NCI-H1930 (cell line): ENCODE measurements at places on chromosomes 12 and 14.

DNA sequence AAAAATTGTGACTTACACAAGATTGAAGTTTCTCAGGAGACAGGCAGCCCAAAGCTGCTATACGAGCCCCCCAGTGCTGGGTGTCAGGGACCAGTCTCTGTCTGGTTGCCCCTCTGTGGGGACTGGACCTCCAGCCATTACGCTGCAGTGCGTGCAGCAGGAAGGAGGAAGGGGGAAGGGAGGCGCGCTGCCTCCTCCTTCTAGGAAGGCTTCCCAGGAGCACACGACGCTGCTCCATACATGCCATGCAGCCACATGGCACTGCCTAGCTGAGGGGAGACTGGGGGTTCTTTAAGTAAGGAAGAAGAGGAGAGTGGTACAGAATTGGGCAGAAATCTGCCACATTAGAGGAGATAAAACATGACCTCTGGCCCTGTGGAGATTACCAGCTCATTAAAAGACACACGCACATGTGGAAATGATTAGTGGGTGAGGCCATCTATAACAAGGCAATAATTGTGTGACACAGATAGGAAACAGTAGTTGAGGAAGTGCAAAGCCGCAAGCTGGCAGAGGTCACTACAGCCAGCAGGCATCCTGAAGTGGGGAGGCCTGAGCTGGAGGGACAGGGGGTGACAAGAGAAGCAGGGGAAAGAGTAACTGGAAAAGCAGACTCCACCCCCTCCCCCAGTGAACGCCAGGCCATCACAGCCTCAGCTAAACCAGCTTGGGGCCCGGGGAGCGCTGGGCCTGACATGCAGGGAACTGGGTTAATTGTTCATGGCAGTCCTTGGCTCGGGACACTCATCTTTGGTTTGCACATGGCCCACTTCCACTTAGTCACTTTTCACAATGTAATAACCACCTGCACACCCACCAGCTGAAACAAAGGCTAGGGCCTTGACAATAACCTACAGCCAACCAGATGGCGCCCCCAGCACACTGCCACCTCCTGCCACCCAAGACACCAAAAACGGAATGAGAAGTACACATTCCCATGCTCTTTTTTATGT, 39.6 kb downstream of the CCDC88C start:
- DNase-seq: no peak

- no peak for DNase-seq
Measured at GRCh38 chr14:51165415-51165814, 70.5 kb upstream of the TRIM9 start.

DNA sequence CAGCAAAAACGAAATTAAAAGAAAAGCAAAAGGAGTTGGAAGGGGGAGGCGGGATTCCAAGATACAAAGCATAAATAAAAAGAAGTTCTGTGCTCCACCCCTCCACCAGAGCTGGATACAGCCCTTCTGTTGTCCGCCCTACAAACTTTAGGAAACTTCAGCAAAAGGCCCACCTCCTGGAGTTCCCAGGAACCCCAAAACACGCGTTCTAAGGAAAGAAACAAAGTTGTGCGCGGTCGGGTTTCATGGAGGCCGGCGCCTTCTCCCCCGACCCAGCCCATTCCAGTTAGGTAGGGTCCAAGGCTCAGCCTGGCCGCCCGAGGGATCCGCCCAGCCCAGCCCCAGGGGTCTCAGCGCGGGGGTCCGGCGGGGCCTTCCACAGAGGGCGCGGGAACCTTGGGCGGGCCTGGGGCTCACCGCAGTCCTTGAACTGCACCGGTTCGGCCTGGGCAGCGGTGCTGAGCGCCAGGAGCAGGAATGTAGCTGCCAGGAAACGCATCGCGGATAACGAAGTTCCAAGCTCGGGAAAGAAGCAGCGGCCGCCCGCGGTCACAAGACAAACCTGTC, at the start of gene NPC2:
NPC2 (minus strand) TSS at position 530 of the 567 bp plus-strand sequence; CDS start at position 499, 31 bp downstream.
- DNase-seq: no peak

- no peak for DNase-seq
Measured at GRCh38 chr12:89384050-89384758, 31.9 kb upstream of the DUSP6 start.

DNA sequence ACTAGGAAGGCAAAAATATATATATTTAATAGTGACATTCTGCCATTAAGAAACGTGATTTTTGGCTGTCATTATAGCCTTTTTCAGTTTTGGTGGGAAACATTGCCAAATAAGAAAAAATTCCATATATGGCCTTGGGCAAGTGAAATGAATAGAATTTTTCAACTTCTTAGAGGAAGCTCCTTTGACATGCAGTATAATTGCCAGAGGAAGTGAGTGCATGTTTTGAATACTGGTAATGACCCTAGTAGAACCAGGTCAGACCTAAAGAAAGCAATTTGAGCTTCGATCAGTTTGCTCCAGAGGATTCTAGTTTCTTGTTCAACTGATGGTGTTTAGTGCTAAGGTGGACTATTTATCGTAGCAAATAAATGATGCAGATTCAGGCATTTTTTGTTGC, 26.2 kb upstream of the TRIM9 start:
- no peak for DNase-seq

DNA sequence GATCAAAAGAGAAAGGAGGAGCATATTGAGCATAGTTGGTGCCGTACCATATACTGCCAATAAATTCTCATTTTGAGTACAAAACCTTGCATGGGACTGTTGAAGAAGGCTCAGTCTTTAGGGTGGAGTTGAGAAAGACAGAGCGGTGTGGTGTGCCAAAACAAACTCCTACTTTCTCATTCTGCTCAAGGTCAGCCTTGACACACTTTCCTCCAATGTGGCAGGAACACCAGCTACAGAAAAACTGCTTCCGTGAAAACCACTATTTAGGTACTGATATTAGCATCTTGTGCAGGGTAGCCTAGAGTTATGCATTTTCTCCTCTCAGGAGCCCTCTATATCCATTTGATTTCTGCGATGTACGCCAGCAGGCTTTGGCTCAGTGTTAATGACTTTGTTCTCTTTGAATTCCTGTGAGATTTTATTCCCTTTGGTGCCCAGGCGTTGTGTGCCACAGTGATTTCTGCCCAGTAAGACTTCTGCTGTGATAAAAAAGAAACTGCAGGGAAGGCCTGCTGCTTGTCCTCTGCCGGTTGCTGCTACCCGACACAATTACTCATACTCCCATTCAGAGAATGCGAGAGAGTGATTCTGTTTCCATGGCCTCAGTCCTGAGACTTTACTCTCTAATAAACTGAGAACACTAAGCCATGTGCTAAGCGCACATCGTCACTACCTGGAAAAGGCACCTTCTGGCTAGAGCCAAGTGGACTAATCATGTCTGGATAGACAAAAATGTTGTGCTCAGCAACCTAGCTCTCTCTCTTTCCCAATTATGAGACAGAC, 88.3 kb upstream of the MDM1 start:
- no peak for DNase-seq

DNA sequence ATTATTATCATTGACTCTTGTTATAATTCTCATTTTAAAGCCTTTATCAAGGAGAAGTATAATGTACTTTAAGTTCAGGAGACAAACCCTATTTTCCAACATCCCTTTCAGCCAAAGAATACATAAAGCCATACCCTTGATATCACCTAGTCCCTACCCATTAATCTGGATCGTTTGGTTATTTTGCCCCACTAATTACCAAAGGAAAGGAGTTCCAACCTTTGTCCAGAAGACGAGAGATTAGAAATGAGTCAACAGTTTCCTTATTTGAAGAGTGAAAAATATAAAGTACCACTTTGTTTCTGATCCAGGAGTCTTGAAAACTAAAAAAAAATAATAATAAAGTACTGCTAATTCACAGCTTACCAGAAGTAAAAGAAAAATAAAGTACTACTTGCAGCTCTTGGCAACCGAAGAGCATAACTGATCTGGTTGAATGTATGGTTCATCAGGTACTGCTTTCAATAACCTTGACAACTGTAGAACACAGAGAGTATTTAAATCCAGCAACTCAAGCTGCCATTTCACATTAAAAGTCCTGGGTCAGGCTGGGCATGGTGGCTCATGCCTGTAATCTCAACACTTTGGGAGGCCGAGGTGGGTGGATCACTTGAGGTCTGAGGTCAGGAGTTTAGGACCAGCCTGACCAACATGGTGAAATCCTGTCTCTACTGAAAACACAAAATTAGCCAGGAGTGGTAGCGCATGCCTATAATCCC, 33.7 kb downstream of the LIMA1 start:
- DNase-seq: no peak

- no peak for DNase-seq
Measured at GRCh38 chr14:33026850-33027430, 88.3 kb downstream of the NPAS3 start.

DNA sequence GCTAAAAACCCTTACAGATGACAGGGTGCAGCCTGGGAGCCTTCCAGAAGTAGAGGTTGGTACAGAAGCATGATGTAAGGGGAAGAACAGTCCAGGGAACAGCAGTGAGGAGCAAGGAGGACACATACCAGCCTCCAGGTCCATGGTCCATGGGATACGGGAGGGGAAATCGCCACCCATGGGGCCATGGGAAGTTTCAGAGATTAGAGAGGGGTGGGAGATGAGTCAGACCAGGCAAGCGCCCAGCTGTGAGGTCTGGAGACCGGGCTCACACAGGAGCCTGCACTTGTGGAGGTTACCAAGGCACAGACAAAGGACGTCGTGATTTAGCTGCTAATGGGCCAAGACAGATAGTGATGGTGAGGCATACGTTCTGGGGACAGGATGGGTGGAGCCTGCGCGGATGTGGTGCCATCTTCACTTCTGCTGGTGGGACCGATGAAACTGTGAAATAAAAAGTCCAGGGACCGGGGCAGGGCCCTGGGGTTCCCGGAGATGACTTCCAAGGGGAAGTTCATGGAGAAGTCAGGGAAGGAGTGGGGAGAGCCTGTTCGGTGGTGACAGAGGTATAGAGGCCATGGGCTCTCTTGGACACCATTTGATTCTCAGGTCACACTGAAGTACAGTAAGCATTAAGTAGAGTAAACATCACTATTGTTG, 17.7 kb upstream of the LRP1-AS start:
- no peak for DNase-seq

GRCh38 chr14:54766276-54767138, 136.1 kb downstream of the GCH1 start:
- no peak for DNase-seq

GRCh38 chr12:99766408-99766807, 118.9 kb downstream of the GARIN6 start:
- DNase-seq: no peak

DNA sequence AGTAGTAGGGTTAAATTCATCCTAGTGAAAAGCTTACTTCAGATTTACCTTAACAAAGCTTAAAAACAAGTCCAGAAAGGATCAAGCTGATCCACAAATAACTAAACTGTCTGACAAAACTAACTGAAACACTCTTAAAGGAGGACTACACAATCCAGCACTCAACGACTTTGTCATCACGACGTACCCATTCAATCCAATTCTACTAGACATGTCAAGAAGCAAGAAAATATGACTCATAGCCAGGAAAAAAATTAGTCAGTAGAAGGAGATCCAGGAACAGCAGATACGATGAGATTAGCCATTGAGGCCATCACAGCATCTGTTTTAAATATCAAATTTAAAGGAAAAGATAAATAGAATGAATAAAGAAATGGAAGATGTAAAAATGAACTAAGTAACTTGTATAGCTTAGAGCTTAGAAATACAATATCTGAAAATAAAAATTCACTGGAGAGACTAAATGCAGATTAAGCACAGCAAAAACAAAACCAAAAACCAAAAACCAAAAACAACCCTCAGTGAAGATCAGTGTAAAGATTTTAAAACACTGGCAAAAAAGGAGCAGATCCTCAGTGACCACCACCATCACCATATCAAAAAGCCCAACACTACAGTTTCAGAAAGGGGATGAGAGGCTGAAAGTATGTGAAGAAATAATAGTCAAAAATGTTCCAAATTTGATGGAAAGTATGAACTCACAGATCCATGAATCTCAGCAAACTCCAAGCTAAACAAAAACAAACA, 95.0 kb upstream of the CCND2 start:
- DNase-seq: no peak

DNA sequence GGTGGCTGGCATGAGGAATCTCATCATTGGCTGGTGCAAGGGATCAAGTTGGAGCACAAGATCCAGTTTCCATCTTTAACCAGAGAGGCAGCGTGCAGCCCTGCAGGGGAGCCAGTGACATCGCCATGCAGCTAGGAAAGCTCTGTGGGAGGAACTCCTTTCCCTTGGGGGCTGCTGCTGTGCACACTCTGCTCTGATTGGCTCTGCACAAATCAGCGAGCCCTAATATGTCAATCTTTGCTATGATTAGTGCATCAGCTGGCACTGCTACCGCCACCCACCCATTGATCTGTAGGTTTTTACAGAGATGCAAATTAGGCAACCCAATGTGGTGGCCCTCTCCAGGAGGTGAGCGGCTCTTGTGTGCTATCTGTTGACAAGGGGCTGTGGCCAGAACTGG, 262.6 kb downstream of the PCNX1 start:
- no peak for DNase-seq

DNA sequence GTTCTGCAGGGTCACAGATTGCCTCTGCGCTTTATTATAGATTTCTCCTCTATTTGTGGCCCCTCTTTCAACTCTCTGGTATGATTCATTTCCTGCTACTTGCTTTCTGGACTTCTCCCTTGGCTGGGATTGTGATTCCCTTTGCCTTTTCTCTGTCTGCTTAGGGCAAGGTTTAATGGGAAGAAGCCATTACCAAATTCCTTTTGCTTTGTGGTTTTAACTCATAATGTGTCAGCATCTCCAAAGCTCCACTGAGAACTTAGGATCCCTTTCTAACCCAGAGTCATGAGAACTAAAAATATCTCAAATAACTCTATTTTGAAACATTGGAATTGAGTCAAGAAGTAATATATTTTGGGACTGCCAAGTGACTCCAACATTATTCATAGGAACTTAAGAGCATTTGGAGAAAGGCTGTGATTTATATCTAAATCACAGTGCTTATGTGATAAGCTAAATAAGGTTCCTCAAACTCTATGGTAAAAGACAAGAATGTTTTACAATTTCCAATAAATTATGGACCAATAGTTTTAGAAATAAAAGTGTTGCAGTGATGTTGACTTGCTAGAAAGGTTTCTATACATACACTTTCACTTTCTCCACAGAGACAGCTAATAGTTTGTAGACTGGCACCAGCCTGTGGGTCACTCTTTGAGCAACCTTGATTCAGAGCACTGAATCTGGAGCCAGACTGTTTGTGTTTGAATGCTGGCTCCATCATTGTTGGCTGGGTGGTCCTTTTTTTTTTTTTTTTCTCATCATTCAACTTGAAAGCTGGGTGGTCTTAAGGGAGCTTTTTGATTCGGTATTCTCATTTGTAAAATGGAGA, 93.9 kb downstream of the DACT1 start:
- DNase-seq: no peak

GRCh38 chr12:80565271-80565670, 121.2 kb downstream of the PTPRQ start:
- DNase-seq: no peak
